ENCODE measurements at places on chromosomes 6 and 20.
A peak's percentile ranks its signal among the peaks of the same experiment; 100 is the strongest.

- DNase-seq = no peak
Observed at GRCh38 chr6:3214898-3215297, 12.6 kb downstream of the TUBB2B start.

DNA sequence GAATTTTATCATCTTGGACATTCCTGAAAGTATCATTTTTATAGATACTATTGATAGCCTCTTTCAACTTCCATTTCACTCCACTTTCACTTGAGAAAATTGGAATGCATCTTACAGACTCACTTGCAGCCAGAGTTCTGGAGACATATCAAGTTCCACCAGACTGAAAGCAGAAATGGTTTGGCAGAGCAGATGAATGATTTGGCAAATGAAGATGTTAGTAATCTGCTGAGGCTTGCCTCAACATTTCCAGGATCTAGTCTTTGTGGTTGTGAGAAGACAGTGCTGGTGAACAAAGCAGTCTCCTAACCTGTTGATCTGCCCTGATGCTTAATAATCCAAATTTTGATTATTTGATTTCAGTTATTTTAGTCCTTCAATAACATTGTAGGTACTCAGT, 202.6 kb downstream of the TRDN start:
- no peak for DNase-seq

GRCh38 chr6:123962508-123962907, 158.8 kb downstream of the NKAIN2 start:
- DNase-seq = no peak

DNA sequence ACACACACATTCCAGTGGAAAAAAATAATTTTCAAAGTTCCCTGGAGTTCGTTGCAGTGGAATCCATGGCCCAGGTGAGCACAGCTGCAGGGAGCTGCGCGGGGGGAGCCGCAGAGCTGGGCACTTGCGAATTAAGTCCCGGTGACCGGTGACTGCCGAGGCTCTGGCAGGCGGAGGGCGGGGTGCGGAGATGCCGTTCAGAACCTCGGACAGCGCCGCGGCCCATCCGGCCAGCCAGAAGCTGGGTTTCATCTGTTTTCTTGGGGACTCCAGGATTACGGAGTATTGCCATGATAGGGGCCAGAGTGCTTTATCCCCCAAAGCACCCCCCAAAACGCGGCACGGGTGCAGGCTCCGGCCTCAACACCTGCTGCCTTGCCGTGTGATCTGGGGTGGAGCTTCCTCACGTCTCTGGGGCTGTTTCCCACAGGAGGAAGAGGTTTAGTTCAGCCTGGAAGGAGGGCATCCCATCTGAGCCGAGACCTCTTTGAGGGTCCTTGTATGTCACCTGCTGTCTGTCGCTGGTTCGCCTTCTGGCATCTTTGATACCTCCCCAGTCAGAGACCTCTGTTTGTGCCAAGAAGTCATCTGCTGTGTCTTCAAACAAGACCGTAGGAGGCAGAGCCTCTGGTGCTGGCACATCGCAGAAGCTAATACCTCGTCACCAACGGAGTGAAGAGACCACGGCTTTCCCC, 99.4 kb downstream of the YTHDF1 start:
- DNase-seq = peak; percentile 1

DNA sequence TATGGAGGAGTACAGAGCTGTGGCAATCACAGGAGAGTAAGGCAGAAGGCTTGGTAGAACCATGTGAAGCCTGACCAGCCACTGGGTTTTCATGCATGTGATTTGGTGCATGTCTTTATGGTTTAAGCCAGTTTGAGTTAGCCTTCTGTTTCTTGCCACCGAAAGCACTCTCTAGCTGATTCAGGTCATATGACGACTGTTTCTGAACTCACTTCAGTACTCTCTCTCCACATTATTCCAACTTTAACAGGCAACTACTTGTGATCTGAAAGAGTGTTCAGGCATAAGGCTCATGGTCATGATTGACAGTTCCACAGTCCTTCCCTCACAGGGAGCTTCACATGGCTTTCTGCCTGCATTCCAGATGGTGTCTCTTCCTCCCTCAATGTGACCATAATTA, 63.3 kb upstream of the TAB2 start:
- DNase-seq = no peak

Measured in Kasumi-1 (cell line).